Activated T-helper 2 cell treated with anti-CD3 and anti-CD28 coated beads, Interferon-gamma antibody, Interleukin-2, Interleukin-4, amounts not matched to agents 10 μg/mL and 5 μg/mL and 100 μg/mL, durations not matched to agents 14 hours and 24 hours and 36 hours (primary cell): ENCODE measurements at places on chromosomes 6 and 20. TPM values are rescaled to one million over a fixed set of nuclear protein-coding genes. Genes with fewer than 3 reads are reported as not detected.

SLA2 gene
- 54.9 and 56.5 TPM in 2 replicates for total RNA-seq

EFCAB8 gene
- total RNA-seq = 0.37 and 0.52 TPM in 2 replicates

TRDN gene
- total RNA-seq = not detected in 2 replicates

GRCh38 chr6:77425216-77425615 is 38.1 kb downstream of the HTR1B start:
- no peak for DNase-seq

DNA sequence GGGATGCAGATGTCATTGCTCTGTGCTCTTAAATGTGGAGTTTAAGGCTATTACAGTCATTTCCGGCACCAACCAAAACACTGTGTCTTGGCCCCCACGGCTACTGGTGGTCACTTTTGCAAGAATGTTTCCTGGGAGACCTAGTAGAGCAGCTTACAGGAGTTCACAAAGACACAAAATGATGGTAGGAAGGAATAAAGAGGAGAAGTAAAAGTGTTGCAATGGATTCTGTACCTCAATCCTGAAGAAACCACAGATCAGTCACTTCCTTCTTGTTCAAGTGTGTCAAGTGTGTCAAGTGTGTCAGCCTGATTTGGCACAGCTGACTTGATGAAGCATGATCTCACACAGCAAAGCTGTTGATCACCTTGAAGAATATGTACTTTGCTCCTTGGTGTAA is 344.0 kb downstream of the PLCB1 start:
- no peak for DNase-seq

DNA sequence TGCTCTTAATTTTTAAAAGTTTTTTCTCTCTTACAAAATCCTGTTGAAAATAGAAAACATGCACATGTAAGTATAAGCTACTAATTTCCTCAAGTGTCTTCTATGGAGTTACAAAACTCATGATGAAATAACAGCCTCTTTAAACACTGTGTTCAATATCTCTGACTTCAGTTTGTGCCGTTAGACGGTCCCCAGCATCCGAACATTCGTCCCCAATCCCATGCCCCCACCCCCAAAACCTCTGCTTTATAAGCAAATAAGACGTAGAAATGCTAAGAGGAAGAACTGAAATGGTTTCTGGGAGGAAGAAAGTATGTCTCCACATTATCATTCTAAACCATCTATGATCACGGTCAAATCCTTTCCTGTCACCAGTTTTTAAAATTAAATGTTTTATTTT is 31.7 kb upstream of the MYB start:
- DNase-seq = no peak

GRCh38 chr20:35788796-35789195 is 17.0 kb downstream of the PHF20 start:
- DNase-seq = no peak

DNA sequence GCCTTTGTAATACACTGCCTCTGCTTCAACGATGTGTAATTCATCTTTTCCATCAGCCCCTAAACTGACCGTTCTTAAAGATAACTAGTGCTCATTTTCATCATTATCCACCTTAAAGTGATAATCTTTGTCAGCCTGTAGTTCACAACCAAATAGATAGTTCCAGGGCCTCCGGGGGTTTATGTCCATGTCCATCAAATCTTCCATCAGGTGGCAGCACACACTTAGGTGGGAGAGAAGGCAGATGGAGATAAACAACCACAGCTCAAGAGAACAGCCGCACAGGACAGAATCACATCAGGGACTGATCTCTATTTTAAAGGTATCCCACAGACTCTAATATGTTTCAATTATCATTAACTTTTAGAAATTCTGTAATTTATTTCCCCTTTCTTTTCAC is 90.9 kb downstream of the LMBRD1 start:
- no peak for DNase-seq
